ENCODE measurements at places on chromosomes 5 and 9.

DNA sequence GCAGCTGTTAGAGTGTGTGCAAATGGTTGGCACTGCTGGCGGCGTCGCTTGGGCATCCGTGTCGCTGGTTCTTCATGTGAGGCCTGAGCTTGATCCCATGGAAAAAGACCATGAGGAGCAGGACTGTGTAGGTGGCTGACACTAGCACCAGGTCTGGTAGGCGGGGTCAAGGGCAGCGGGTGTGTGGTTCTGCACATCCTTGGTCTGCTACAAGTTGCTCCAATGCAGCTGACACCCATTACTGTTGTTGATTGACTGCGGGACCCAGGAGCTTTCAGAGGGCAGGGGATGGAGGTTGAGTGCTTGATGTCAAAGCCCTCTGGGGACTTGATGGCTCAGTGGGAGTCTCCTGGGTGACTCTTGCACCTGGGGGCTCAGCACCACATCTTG lies 29.0 kb upstream of the PITX1 start:
- DNase-seq, result no peak

- no peak for DNase-seq
Measured at GRCh38 chr5:158748522-158748921, 351.2 kb downstream of the EBF1 start.

GRCh38 chr5:176596069-176596644 lies 13.8 kb downstream of the GPRIN1 start:
- DNase-seq, result no peak

DNA sequence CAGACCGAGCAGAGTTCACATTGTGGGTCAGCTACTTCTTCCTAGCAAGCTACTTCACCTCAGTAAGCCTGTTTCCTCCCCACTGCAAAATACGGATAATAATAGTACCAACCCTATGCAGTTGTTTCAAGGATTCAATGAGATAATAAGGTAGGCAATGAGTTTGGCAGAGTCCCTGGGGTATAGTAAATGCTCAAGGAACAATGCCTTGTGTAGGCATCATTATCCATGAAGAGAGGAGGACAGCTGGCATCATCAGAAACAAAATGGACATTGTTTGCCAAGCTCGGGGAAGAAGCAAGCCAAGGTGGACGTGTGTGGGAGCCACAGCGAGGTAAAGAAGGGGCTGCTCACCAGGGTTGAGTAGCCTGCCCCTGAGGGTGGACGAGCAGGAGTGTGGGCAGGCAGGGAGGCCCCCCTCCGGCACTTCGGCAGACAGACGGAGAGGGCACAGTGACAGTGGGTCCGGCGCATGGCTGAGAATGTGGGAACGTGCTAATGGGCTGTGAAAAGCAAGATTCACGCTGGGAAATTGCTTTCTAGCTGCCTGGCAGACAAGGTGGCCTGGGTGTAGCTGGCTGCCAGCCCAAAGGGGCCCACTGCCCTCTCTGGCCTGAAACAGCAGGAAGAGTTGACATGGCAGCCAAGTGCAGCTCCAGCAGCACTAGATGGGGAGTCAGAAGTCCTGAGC lies 10.1 kb downstream of the CAMK2A start:
- DNase-seq, result no peak

DNA sequence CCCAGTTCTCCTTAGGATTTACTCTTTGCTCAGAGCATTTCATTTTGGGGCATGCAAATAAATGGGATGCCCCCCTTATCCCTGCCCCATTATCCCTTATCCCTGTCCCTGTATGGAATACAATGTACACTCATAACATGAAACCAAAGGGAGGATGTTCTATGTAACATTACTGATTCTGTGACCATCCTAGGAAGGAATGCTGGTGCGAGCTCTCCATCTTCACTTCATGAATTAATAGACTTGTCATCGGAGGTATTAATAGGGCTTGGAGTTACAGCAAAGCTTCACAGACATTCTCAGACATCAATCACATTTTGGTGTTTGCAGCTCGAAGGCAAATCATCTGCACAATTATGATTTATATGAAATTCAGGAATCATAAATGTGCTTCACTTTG lies 20.4 kb upstream of the PIK3R1 start:
- DNase-seq, result no peak

DNA sequence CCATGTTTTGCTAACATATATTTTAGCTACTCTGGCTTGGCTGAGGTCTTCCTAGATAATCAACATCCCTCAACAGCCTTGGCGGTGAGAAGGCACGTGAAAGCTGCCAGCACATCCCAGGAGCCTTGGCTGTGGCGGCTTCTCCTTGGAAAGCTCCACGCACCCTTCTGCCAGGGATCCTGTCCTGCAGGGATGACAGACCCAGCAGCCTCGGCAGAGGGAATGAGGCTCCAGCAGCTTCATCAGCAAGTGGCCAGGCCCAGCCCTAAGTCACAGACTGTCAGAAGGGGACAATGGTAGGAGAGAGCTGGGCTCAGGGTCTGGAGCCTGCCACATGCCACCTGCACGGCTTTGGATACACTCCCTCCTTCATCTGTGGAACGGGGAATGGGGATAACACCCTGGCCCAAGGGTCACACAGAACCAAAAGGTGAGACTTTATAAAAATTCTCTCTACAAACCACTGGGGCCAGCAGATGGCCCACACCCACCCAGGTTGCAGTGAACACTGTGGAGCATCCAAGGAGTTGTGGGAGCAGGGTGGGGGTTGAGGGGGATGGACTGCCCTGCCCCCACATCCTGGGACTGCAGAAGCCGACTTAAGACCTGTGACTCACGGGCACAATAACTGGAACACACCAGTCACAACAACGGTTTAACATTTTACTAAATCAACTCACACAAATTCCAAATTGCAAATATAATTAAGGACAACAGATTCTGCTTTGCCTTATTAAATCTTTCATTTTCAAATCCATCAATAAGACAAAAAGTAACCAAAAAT lies 65.1 kb downstream of the MACROH2A1 start:
- DNase-seq, result no peak

- no peak for DNase-seq
Measured at GRCh38 chr5:16920109-16920816, 15.8 kb downstream of the MYO10 start.

- DNase-seq, result no peak
Measured at GRCh38 chr9:110068212-110068611, 139.7 kb downstream of the C9orf152 start.

DNA sequence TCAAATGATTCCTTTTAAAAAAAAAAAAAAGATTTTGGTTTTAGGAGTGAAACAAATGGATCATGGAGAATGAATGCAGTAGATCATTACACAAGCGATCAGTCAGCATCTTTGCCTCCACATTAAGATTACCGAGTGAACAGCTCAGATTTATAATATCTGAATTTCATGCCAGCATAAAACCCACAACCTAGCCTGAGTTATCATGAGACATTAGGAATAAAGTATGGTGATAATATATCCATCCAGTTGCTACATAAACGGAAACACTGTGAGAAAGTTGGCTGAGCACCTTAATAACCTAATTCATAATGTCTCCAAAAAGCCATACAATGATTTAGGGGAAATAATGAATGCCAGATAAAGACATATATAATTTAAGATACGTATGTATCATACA lies 553.1 kb upstream of the TUSC1 start:
- no peak for DNase-seq
